Choroid plexus epithelial cell (primary cell): ENCODE measurements at places on chromosomes 11 and 22.

DNA sequence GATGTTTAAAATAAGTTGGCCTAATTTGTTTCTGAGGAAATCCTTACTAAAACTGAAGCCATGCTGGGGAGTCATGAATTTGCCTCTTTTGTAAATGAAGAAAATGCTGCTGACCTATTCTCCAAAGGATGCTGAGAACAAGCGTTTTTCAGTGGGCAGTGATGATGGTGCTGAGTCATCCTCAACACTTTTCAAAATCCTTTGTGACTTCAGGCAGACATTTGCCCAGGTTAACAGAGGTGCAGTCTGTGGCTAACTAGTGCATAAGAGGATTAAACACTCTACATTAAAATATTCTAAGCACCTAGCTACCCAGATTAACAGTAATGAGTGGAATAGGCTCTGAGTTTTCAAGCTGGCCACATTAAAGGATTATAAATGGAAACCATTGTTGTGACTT is 509.0 kb downstream of the DLG2 start:
- DNase-seq, result peak; percentile 19

GRCh38 chr11:130638033-130638432 is 189.6 kb downstream of the ADAMTS15 start:
- peak; percentile 26 for DNase-seq

DNA sequence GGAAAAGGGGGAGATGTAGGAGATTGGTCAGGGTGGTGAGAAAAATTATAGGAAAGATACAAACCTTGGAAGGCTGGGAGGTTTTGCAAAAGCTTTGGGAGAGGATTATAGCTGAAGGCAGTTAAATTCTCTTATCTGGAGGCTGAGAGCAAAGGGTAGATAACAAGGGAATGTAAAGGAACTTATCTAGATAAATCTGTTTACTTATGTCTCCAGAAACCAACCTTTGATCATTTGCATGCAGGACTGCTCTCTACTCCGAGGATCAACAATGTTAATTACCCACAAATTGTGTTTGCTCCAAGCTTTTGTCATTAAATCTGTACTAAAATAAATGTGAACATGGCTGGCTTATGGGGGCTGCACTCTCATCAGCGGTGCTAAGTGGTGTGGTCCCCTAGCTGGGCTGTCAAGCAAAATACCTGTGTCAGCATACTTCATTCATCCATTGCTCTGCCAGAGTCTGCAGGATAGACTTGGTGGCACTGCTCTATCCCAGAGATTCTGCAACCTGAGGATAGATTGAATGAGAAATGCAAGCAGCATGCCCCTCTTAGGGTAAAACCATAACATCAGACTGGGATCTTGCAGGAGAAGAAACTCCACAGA is 1599.2 kb upstream of the TENM4 start:
- DNase-seq, result no peak

- peak; percentile 66 for DNase-seq
Observed at GRCh38 chr11:95084509-95084908, 5.1 kb upstream of the ENDOD1 start.

GRCh38 chr11:78080818-78081495 is 1.3 kb upstream of the NDUFC2 start:
- peak; percentile 47 for DNase-seq

DNA sequence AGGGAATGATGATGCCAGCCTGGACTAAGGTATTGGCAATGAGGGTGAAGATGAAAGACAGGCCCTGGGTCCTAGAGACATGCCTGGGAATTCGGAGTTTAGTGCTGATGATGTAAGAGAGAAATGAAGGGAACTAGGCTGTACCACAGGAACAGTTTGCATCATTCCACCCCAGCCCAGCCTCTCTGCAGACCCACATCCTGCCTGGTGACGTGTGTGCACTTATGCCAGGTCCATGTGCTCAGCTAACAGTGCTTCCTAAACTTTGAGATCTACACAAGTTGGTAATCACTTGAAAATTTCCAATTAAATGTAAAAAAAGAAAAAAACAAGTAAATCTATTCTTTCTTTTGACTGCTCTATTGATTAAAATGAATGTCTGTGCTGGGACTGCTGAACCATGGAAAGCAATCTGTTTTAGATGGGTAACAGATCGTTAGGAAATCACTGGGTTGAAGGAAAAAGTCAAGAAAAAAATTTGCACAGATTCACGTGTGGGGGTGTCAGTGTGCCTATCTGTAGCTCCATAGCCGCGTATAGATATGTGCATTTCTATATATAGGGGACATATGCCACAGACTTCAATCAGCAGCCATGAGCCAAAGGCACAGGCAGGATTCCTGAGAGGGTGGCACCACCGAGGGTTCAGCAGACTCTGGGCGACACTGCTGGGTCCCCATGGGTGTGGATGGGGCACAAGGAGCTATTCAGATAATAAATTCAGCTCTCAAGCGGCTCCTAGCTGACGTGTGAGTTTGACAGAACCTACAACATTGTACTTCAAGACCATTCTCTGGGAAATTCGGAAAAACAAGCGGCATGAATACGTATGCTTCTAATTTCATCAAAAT is 131.1 kb upstream of the OPCML start:
- DNase-seq, result no peak

GRCh38 chr11:7020183-7020917 is at the start of the genes NLRP14 and ZNF214:
Gene NLRP14 (plus strand): TSS chr11:7020479. CDS start chr11:7038587, 18,108 bp downstream.
Gene ZNF214 (minus strand): TSS chr11:7020346. CDS start chr11:7002835, 17,511 bp downstream.
- peak; percentile 95 for DNase-seq

DNA sequence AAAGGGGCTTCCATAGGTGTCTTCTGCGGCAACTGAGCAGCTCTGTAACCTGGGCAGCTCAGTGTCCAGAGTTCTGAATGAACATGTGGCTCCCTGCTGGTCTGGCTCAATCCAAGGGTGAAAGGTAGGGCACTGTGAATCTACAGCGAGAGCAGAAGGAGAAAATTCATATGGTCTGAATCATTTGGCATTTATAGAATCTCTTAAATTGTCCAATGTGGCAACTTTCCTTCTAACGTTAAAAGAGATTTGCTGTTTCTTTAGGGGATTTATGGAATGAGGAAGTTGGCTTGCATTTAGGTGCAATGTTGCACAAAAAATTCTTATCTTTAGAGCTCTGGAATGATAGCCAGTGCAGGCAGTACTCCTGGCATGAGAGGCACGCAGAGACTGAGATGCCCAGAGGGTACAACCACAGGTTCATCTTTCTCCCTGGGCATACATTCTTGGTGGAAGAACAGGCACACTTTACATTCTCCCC is 17.0 kb downstream of the ATXN10 start:
- peak; percentile 93 for DNase-seq

GRCh38 chr11:359181-359714 is 10.1 kb upstream of the B4GALNT4 start:
- no peak for DNase-seq

DNA sequence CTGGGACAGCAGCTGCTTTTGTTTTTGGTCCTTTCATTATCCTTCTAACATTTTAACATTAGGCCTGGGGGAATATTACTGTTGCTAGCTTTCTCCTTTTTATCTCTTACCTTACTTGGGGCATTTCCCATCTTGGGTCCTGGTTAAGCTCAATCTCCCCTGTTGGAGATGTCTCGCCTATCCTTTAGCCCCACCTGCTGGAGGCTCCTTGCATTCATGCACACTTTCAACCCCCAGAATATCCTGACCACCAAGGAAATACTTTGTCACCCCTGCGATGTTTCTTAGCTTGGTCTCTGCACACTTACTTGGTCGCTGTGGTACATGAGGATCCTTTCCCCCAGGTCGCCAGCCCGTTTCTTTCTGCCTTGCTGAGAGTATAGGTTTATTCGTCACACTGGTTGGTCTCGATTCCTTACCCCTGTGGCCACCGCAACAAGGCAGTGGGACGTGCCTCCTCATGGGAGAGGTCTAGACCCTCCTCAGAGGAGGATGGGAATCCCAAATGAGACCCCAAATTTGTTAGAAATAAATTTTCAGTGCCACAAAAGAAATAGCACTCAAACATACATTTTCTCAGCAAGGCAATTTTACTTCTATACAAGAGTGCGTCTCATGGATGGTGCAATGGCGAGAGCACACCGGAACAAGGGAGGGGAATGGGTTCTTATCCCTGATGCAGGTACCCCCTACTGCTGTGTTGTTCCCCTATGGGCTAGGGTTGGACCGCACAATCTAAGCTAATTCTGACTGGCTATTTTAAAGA is 5.4 kb upstream of the TXN2 start:
- peak; percentile 75 for DNase-seq

DNA sequence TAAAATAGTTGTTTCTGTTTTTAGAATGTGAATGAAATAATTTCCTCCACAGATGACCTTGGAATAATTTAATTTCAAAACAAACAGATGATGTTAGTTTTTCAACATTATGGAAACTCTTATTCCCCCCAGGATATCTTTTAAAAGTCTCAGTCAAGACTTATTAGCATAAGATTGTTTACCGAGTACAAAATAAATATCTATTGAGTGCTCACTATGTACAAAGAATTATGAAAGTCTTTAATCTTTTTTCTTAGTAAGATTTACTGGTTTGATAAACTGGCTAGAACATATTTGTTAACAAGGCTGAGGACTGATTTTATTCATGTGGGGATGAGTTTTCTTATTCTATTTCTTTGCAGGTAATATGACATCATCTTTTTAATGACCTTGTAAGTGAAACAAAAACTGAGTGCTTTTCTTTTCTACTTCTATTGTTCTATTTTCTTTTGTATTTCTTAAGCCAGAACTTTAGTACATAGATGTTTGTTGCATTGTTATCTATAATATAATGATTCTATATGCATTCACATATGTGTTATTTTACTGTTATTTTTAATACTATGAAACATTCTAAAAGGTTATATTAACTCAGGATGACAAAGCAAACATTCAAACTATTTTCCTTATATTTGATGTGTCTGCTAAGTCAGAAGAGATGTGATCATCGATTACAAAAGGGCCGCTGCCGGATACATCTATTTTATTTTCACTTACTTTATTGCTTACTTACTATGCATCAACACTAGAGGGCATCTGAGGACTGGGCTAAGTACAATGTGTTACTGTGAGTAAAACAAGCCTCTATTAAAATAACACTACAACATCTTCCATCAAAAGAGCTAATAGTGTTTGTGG is 111.0 kb upstream of the ARHGAP42 start:
- peak; percentile 84 for DNase-seq
